WERI-Rb-1 (cell line): ENCODE measurements at places on chromosomes 1 and 21.

DNA sequence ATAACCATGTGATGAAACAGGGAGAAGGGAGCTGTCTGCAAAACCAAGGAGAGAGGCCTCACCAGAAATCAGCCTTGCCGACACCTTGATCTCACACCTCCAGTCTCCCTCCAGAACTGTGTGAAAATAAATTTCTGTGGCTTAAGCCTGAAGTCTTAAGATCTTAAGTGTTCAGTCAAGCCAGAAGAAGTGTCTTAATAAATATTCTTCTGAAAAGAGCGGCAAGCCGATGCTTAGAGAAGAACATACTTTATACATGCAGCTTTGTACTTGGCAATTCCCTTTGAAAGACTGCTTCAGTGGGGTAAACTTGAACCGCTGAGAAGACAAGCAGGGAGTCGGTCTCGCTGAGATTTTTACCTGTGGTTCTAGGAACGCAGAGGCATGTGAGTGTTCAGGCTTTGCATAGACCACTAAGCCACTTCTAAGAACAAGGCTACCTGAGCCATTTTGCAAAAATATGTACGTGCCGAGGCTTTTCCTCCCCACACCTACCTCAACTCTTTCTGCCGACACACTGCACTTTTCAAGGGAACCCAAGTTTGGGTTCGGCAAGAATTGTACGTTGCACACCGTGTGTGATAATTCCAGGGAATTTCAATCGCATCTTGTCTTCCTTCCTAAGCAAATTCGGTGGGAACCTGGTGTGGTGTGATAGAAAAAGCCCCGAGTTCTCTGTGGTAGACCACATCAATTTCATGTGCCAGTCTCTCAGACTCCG is 3.4 kb downstream of the RUNX1 start:
- no peak for DNase-seq

GRCh38 chr1:7672864-7673263 is 98.2 kb upstream of the VAMP3 start:
- DNase-seq, result no peak

- DNase-seq, result no peak
Measured at GRCh38 chr1:16117369-16117768, 38.5 kb downstream of the EPHA2 start.

- no peak for DNase-seq
Measured at GRCh38 chr1:211756471-211757020, 74.0 kb downstream of the LPGAT1 start.

GRCh38 chr1:30888975-30889374 is 19.6 kb downstream of the SDC3 start:
- DNase-seq, result no peak

DNA sequence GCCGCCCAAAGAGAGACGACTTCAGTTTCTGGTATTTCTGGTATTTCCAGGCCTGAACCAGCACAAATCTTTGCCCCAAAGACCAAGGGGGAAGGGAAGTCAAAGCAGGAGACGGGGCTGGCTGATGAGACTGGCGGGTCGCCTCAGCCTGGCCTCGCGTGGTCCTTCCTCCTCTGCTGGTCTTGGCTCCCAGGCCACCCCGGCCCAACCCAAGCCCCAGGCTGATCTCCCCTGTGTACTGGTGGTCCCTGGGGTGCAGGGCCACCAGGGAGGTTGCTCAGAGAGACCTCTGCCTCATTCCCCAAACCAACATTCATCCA is 19.9 kb downstream of the WNT4 start:
- DNase-seq, result no peak

GRCh38 chr1:200409203-200409760 is 554 bp downstream of the ZNF281 start:
- peak; percentile 69 for DNase-seq

- DNase-seq, result no peak
Measured at GRCh38 chr1:30166174-30166573, 557.2 kb downstream of the MATN1 start.

DNA sequence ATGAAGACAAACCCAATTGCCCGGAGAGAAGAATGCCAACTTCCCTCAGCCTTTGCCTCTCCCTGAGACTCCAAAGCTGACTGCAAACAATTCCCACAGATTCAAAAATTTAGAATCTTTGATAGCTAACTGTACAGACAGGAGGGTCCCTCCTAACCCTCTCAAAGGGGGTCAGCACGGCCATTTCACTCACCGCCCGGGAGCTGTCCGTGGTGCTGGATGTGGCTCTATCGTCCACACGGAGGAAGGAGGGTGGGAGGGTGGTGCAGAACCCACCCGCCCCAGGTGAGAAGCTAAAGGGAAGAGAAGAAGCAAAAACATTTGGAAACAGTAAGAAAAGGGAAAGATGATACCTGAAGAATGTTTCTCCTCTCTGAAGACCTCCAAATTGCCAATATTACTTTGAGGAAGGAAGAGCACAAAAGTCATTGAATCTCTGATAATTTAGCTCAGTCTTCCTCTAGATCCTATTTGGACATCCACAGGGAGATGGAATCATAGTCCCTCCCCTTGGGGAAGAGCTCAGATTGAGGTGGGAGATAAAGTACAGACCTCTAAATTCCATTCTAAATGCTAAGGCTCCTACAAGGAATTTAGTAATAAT is 45.6 kb downstream of the RHBG start:
- DNase-seq, result no peak

DNA sequence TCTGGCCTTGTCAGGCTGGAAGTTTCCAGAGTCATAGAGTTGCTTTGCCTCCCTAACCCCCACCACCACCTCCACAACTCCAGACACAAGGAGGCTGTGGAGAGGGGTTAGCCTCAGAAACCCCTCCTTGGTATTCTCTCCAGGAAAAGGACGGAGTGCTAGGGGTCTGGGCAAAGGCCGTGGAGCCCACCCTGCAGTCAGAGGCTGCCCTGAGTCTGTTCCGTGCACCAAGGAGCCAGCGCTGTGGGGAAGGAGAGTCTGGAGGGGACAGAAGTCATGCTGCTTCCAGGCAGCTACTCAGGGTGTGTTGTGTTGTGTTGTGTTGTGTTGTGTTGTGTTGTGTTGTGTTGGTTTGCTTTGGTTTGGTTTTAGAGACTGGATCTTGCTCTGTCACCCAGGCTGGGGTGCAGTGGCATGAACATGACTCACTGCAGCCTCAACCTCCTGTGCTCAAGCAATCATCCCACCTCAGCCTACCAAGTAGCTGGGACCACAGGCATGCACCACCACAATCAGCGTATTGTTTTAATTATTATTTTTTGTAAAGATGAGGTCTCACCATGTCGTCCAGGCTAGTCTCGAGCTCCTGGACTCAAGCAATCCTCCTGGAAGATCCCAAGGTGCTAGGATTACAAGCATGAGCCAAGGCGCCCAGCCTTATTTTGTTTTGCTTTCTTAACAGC is 122.2 kb upstream of the TMEM51 start:
- no peak for DNase-seq

DNA sequence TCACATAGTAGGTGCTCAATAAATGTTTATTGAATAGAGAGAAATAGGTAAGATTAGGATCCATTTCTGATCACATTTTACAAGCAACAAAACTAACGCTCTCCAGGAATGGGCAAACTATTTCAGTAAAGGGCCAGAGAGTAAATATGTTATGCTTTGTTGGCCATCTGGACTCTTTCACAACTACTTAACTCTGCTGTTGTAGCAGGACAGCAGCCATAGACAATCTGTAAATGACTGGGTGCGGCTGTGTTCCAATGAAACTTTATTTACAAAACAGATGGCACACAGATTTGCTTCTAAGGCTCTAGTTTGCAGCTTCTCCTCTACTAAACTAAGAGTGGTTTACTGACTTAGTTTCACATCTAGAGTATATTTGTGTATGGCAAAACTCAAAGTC is 83.0 kb upstream of the BACH1 start:
- DNase-seq, result peak; percentile 55

- no peak for DNase-seq
Measured at GRCh38 chr1:167800251-167800650, 78.5 kb downstream of the MPZL1 start.

GRCh38 chr1:178946855-178947676 is 76.2 kb upstream of the ANGPTL1 start:
- no peak for DNase-seq

GRCh38 chr1:97364086-97364485 is 556.7 kb downstream of the DPYD start:
- DNase-seq, result no peak

DNA sequence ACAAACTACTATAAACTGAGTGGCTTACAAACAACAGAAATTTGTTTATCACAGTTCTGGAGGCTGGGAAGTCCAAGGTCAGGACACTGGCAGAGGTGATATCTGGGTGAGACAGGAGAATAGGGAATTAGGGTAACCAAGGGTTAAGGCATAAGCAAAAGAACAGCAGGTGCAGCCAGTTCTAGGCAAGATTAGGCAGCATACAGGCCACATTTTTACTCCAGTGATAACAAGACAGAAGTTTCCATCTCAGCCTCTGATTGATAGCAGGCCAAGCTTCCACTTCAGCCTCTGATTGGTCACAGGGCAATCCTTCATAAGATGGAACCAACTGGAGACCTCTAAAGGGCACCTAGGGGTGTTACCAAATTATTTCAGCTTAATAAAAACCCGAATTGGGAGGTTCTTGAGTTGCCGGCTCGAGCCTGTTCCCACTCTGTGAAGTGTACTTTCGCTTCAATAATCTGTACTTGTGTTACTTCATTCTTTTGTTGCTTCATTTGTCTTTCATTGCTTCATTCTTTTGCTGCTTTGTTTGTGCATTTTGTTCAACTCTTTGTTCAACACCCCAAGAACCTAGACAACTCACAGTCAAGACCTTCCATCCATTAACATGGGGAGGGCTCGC is 185.6 kb downstream of the TOMM20 start:
- DNase-seq, result peak; percentile 1

GRCh38 chr1:11057477-11057876 is 2.3 kb downstream of the SRM start:
- DNase-seq, result no peak

DNA sequence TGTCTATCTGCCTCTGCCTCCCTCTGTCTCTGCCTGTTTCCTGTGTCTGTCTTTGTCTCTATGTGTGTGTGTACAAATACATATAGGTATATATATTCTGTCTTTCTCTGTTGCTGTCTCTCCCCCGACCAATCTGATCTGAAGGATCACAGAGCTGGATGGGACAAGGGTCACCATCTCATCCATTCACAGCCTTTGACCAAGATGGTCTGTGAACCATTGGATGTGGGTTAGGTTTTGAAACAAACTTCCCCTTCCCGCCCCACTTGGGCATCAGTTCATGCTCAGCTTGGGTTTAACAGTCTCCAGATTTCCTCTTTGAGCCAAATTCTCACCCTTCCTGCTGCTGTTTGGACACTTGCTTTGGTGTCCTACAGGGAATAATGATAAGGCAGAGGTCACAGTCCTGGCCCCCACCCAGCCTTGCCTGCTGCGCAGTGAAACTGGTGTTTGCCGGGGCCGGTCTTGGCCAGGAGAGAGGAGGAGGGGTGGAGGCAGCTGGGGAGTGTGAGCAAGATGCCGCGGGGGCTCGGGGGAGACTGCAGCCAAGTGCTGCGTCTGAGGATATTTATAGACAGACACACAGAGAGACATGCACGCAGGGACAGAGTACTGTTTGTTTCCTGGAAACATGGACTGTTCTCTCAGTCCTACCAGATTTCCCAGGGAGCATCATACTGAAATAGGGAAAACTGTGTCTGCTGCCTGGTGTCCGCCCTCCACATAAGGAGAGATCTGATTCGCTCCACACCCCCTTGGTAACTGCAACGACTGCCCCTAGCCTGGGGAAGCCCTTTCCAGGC is 27.0 kb upstream of the BTG2 start:
- DNase-seq, result peak; percentile 71

GRCh38 chr21:36122977-36123376 is 11.9 kb upstream of the CBR3 start:
- DNase-seq, result peak; percentile 29

- no peak for DNase-seq
Measured at GRCh38 chr1:145871994-145872924, 13.4 kb upstream of the PIAS3 start.

DNA sequence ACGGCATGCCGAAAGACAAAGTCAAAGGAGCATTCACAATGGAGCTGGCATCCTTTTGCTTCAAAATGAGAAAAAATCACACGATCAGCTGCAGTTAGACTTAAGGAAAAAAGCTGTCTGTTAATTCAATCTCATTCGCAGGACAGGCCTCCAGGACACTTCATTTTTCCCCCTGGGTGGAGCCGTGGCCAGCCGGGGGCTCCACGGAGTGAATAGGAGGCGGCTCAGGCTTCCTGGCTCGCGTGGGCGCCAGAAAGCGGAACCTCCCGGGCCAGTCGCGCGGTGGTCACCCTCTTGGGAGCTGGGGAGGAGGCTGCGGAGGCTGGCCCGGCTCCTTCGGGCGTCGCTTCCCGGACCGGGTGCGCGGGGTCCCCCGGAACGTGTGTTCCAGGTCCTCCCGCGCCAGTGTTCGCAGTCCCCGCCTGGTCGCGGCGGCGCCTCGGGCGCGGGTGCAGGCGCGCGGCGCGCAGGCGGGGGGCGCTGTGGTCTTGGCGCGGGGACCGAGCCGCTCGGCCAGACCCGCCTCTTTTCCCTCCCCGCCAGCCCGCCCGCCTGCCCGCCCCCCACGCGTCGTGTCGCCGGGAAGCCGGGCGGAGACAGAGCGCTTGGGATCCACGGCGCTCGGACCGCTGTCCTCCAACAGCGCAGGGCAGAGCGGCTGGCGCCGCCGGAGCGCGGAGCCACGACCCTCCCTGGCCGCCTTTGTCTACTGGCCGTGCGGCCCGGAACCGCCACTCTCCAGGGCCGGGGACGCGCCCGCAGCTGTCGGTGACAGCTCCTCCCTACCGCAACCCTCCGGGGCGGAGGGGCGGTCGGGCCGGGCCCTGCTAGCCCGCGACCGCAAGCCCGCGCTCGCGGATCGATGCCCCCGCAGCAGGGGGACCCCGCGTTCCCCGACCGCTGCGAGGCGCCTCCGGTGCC is at the start of gene RHOU:
Gene RHOU (plus strand): TSS at position 599 of the 921 bp plus-strand sequence. CDS start 264 bp downstream, at position 863.
- peak; percentile 53 for DNase-seq

DNA sequence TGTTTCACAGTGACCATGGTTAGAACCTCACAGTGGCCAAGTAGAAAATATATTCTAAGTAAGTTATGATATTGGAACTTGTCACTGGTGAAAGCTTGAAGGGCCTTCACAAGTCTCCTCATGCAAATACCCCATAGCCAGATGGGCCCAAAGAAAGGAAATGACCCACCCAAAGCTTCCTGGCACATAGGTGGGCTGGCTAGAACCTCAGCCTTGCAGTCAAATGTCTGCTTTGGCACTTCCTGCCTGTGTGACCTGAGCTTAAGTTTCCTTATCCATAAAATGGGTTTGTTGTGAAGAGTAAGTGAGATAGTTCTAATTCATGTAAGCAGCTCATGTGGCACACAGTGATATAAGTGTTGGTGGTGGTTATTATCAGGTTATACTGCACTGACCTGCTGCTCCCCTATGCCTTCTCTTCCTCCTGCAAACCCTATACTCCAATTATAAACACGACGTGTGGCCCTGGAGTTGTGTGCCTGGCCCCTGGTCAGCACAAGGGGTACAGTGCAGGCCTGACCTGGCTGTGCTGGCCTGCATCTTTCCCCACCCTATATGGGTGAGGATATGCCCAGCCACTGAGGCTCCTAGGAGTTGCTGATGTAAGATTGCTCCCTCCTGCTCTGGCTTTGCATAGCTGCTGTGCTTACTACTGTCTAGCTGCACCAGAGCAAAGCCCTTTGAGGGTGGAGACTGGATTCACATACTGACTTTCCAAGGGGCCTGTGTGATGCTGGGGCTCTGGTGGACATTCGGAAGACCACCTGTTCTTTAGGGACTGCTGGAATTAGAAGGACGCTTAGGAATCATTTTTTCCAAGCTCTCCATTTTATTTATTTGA is 4.7 kb upstream of the SLFNL1 start:
- DNase-seq, result no peak

GRCh38 chr1:173714441-173714758 is 381 bp upstream of the KLHL20 start:
- no peak for DNase-seq

- no peak for DNase-seq
Measured at GRCh38 chr1:226711976-226712741, 26.9 kb downstream of the ITPKB start.
